Hair follicular keratinocyte (primary cell): ENCODE measurements at places on chromosomes 3 and 15. TPM values are rescaled to one million over a fixed set of nuclear protein-coding genes. Genes with fewer than 3 reads are reported as not detected.

Gene PLCH1
- not detected in 2 replicates for total RNA-seq

Gene NUP210
- 0.04 TPM in 1 of 2 replicates, not detected in the other for total RNA-seq

Gene GCSAM
- total RNA-seq = 0.91 and 2.0 TPM in 2 replicates

Gene TMEM158
- 3.0 and 4.3 TPM in 2 replicates for total RNA-seq

Gene FAM131A
- total RNA-seq = 23.0 and 30.1 TPM in 2 replicates

Gene IL1RAP
- 50.5 and 63.0 TPM in 2 replicates for total RNA-seq

Gene IQCF5
- total RNA-seq = not detected in 2 replicates

Gene QRICH1
- total RNA-seq = 53.3 and 54.4 TPM in 2 replicates

Gene GPR62
- total RNA-seq = not detected in 2 replicates

Gene COX5A
- 129 and 180 TPM in 2 replicates for total RNA-seq

Gene GOLGA6L9
- total RNA-seq = 0.78 and 3.1 TPM in 2 replicates

Gene DOCK3
- total RNA-seq = 0.08 TPM in 1 of 2 replicates, not detected in the other

Gene SLITRK3
- not detected in 2 replicates for total RNA-seq

Gene CLDN1
- total RNA-seq = 6.2 and 13.4 TPM in 2 replicates

Gene RARB
- total RNA-seq = 0.42 TPM in 1 of 2 replicates, not detected in the other

Gene ITIH1
- total RNA-seq = not detected in 2 replicates

Gene BRPF1
- total RNA-seq = 8.9 and 10.3 TPM in 2 replicates

Gene PPP1R14D
- not detected in 2 replicates for total RNA-seq

Gene STRIT1
- not detected in 2 replicates for total RNA-seq

Gene TGM4
- total RNA-seq = 0.08 and 0.16 TPM in 2 replicates

Gene CHRFAM7A
- 0.23 and 3.2 TPM in 2 replicates for total RNA-seq

Gene FOXB1
- not detected in 2 replicates for total RNA-seq

Gene CFAP100
- total RNA-seq = not detected in 2 replicates

Gene AGBL1
- total RNA-seq = not detected in 2 replicates

Gene PGBD4
- 0.46 and 0.47 TPM in 2 replicates for total RNA-seq
